Hypothalamus (tissue), 51 donors: ENCODE measurements at places on chromosomes 3 and 15.

GRCh38 chr3:195159814-195160165 lies 111.2 kb downstream of the XXYLT1 start:
- no peak for DNase-seq

GRCh38 chr3:36890261-36890660 lies 54.6 kb downstream of the TRANK1 start:
- no peak for DNase-seq

- no peak for DNase-seq
These were observed 93.6 kb upstream of the COL8A1 start for GRCh38 chr3:99544786-99545281.

DNA sequence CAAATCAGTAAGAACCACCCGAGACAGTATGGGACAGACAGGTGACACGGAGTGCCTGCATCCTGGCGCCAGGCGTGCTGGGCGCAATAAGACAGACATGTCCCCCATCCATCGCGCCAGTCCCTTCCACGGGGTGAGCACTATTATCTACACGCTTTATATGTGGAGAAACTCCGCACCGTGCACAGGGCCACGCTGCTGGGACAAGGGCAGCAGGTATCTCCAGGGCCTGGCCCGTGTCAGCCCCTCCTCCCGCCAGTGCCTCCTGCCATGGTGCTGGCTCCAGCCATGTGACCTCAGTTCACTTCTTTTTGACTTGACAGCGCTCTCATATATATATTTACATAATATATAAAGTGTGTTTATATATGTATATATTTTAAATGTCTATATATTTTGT lies 42.6 kb downstream of the TNK2 start:
- DNase-seq: no peak

- peak; percentile 73 for DNase-seq
These were observed 5.5 kb downstream of the BMF start for GRCh38 chr15:40102897-40103858.

GRCh38 chr3:15291589-15292541 lies 40.5 kb downstream of the SH3BP5 start:
- DNase-seq: no peak

GRCh38 chr15:94701281-94701985 lies 470.1 kb downstream of the MCTP2 start:
- DNase-seq: no peak

DNA sequence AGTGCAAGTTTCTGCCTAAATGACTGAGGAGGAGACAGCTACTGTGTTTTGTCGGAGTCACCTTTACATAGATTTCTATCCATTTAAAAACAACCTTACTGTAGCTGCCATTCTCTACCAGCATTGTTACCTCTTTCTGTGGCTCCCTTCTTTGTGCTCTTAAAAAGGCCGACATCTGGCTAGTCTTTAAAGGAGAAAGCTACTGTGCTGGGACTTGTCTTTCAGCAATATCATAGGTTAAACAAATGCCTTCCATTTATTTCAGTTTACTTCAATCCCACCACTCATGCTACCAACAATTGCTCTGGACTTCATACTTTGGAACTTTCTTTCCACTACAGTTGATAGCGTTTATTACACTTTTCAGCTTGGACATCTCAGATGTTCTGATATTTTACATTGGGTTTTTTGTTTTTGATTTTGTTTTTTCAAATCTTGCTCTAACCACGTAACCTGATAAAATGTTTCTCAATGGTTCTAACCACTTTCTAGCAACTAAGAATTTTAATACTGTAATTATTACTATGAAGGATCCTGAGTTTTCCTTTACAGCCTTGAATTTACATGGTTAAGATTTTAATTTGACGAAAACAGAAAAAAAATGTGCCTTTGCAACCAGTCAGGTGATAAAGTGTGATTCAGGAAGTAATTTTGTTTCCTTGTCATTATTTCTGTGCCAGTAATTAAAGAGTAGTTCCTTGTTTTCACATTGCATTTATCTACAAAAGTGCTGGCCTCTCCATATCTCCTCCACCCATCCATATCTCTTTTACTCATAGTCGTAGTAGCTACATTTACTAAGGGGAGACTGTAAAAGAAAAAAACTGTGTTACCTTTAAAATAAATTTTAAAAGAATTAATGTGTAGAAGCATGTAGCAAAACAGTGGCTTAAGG lies 1.3 kb upstream of the CBLB start:
- no peak for DNase-seq

DNA sequence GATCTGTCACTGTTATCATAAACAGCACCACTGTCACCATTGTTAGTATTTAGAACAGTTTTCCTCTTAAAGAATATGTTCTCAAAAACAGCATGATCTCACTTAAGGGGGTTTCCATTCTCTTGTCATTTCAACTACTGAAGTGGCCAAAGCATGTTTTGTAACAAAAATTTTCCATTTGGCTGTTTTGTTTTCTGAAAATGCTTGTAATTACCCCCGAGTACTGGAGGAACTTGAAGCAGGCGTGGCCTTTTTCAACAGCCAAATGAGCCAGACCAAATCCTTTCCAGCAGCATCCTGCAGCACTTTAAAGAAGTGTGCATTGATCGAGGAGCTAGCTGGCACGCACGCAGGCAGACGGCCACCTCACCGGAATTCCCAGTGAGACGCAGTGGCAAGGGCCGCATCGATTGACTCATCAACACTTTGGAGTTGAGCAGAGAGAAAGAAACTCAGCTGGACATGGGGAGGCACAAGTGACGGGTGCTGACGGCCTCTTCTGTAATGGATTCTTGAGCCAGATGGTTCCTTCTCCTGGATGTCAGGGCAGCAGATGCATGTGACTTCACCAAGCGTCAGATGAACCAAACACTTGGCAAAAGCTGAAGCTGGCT lies 234.3 kb upstream of the IGF1R start:
- no peak for DNase-seq

DNA sequence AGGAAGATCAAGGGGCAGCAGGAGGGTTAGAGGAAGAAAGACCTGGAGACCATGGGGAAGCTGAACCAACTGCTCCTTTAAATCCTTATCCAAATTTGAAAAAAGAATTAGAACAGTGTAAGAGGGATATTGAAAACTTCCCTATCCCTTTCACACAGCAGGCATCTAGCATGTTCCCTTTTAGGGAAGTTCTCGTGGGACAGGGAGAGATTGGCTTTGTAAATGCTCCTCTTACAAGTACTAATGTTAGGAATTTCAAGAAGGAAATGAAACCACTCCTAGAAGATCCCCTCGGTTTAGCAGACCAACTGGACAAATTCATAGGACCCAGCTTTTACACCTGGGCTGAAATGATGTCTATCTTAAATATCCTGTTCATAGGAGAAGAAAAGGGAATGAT lies 41.5 kb downstream of the PPCDC start:
- DNase-seq: no peak

GRCh38 chr3:101725194-101725889 lies 928 bp downstream of the CEP97 start:
- DNase-seq: peak; percentile 80

DNA sequence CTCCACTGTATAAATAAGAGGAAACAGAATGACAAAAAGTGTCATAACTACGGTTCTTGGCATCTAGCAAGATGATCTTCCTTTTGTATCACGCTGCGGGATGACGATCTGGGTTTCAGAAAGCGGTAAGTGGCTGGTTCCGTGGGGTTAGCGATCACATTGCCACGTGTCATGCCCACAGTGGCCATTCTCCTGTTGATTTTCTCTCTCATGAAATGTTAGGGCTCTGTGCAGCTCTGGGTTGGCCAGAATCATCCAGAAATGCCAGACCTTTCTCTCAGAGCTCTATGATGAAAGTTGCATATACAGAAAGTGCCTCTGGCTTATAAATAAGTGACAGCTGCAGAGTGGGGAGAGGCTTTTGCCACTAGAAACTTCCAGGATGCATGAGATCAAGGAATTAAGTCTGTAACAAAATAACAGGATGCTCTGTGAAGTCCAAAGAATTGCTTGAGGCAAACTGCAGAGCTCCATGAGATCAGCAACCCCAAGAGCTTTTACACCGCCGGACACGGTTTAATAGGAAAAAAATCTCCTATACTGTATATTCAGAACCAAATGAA lies 71.6 kb downstream of the ABTB1 start:
- no peak for DNase-seq

- no peak for DNase-seq
These were observed 13.6 kb downstream of the LMOD3 start for GRCh38 chr3:69108811-69109210.

DNA sequence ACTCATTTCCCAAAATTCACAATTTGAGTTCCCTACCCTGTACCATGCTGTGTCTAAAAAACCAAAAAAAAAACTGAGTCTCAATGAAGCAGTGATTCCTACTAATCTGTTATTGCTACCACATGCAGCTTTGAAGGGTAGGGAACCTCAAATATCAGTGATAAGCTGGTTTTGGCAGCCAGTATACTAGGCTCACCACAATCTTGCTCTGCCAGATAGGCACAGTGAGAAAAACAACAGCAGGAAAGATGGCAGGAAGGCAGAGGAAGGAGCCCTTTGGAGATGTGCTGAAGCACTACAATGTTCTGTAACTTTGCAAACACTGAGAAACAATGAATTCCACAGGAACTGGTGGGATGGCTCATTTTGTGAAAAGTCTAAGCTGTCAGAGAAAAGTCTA lies 96.9 kb upstream of the UBP1 start:
- no peak for DNase-seq

- DNase-seq: no peak
These were observed 190.6 kb downstream of the TCF12 start for GRCh38 chr15:57109005-57109404.

- DNase-seq: no peak
These were observed 59.9 kb upstream of the COL8A1 start for GRCh38 chr3:99578339-99578970.

DNA sequence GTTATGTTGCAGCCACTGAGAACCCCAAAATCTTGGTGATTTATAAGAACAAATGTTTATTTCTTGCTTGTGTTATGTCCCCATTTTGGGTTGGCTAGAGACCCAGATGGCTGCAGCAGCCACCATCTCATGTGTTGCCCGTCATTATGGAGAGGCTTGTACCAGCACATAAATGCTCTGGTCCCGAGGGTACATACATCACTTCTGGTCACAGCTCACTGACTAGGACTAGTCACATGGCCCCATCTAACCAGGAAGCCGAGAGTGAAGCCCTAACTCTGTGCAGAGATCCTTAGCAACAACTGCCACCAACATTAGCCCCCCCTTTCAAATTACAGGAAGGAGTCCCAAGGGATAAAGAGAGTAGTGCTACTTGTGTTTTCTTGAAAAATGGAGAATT lies 25.5 kb upstream of the HACD2 start:
- DNase-seq: no peak

- no peak for DNase-seq
These were observed 129.7 kb downstream of the NFKBIZ start for GRCh38 chr3:101979033-101979432.

- DNase-seq: no peak
These were observed 223.0 kb upstream of the LYSMD4 start for GRCh38 chr15:99956022-99956775.

DNA sequence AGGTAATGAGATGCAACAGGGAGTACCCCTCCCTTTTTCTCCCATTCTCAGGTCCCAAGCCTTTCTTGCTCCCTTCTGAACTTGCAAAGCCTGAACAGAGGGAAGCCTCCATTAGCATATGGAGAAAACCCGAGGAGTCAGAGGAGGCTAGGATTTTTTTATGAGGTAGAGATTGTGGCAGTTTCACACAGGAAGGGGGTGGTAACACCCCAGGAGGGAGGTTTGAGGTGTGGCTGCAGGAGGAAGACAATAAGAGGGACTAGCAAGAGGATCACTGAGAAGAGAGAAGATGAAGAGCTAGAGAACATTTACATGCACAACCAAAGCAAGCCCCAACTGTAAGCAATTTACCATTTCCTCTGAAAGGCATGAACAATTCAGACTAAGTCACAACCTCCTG lies 322.7 kb downstream of the SV2B start:
- DNase-seq: no peak

DNA sequence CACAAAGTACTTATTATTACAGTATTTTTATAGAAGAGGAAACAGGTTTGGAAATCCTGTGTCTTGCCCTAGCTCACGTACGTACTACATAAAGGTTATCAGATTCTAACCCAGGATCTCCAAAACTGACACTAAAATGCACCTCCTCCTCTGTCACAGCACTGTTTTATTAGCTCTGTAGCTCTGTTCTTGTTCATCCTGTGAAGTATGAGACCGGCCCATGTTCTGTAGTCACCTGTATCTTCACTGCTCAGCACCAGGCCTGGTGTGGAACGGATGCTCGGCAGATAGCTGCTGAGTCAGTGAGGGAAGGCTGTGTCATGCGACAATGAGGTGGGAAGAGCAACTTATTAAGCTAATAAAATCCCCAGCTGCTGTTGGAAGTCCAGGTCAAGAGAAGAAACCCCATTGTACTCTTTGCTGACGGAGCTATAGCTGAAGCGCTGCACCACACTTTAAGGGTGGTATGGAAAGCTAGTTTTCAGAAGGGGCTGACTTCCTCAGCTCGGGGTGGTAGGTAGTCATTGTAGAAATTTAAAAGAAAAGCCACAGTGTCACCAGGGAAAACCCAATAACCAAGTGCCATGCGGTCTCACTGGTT lies 22.8 kb downstream of the BCL2A1 start:
- no peak for DNase-seq

- no peak for DNase-seq
These were observed 95.9 kb downstream of the LIPC start for GRCh38 chr15:58527573-58528187.

DNA sequence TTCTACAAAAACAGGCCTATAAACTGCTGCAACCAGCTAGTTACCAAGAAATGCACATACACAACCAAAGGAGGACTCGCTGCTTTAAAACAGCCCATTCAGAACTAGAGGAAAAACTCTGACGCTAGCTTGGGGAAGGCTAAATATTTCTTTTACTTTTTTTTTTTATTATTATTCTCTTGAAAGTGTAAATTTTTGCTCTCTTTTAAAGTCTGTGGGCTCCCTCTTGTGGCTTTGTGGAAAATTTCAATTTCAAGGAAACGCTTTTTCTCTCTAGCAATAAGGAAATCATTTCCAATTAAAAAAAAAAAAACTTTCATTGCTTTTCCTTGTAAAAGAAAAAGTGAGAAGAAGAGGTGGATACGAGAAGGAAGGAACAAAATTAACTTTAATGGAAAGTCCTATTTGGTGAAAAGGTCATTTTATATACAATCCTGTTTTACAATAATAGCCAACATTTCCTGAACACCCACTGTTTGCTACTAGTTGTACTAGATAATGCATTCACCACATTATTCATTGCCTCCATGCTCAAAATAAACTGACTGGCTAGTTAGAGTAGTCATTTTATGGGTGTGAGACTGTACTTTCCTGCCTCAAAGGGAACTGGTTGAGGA lies 51.2 kb upstream of the SAMMSON start:
- no peak for DNase-seq
